Activated naive CD8-positive, alpha-beta T cell treated with anti-CD3 and anti-CD28 coated beads, Interleukin-2, amount 50 U/mL, for 16 hours (primary cell): ENCODE measurements at places on chromosomes 5 and 9.

DNA sequence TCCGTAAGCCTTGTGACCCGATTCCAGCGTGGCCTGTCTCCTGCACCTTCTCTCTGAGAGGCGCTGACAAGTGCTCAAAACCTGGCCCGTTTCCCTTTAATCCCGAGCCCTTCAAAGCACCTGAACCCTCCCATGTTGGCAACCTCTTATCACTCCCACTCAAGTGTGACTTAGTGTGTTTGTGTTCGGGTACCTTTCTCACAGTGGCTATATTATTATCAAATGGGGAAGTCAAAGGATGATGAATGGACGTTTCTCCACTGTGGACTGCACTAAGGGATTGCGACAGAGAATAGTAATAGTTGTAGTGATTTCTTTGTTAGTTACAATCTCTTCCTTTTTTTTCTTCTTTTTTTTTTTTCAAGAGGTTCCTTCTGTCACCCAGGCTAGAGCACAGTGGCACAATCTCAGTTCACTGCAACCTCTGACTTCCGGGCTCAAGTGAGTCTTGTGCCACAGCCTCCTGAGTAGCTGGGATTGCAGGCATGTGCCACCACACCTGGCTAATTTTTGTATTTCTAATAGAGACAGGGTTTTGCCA lies 65.4 kb upstream of the TNFSF8 start:
- no peak for DNase-seq

GRCh38 chr5:169945831-169946261 lies 34.4 kb downstream of the INSYN2B start:
- DNase-seq = no peak

DNA sequence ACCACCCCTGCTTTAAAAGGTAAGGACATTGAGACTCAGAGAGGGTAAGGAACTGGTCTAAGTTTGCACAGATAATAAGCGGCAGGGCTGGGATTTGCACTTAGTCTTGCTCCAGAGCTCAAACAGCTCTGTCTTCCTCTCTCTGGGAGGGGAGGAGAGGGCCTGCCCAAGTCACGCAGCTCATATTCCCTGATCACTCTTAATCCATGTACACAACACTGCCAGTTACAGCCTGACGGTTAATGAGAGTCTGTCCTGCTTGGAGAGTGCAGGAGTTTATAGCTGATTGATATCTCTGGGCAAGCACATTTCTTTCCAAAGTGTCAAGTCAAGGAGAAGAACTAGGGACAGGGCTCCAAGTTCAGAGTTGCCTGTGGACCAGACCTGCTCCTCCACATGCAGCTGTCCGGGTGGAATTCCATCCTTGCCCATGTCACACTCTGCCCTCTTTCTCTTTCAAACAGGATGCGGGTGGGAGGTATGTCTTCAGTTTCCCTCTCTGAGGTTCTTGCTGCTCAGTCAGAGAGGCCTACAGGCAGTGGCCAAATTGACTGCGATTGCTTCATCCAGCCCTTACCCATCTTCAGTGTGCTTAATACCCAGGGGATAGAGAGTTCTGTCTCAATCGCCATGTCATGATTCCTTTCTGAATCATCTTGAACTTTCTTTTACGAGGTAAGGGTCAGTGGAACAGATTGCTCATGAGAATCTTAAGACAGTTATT lies 54.5 kb downstream of the GALNT12 start:
- DNase-seq = no peak

- no peak for DNase-seq
These were observed 339.2 kb downstream of the AGTPBP1 start for GRCh38 chr9:85402551-85402950.

GRCh38 chr5:61647672-61648071 lies 315.6 kb downstream of the ZSWIM6 start:
- no peak for DNase-seq

- DNase-seq = no peak
These were observed 17.1 kb downstream of the IER5L start for GRCh38 chr9:129160712-129161533.

DNA sequence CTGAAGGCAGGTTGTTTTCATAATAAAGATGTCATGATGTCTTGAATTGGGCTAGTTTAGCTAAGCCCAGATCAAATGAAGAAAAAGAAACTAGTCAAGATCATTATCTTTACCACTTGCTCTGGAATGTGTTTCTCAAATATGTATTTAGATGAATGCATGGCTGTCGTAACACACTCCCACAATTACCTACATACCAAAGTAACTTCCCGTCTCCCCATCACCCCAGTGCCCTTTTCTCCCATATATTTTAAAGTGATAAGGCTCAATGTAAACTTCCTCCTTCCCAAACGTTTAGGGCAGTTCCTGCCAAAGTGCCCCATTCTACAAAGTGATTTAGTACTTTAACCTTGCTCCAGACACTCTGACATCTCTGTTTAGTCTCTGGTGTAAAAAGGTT lies 61.4 kb downstream of the SLC1A3 start:
- DNase-seq = no peak

GRCh38 chr9:3888497-3888858 lies 362.7 kb upstream of the RFX3 start:
- no peak for DNase-seq

- no peak for DNase-seq
These were observed 159.3 kb upstream of the PPP1R26 start for GRCh38 chr9:135320331-135320730.

DNA sequence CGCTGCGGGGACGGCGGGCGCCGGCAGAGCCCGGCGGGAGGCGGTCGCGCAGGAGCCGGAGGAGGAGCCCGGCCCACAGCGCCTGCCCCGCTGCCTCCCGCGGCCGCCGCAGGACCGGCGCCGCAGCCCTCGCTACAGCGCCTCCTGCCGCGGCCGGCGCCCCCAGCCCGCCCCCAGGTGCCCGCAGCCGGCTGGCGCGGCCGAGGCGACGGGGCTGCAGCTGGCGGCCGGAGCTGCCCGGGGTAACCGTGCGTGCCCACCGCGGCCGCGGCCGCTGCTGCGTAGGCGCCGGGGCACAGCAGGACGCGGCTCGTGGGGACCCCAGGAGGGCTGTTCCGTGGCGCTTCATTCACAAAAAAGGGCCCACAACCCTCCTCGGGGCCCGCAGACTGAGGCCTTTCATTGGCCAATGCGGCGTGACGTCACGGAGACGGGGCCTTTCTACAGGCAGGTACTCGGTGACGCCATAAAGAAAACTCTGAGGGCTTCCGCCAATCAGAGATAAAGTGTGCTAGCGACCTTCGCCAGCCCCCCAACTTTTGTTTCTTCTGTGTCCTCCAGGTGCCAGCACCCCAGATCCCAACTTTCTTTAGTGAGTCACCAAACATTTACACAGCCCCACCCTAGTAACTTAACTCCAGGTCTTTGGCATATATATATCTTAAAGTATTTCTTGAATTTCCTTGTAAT lies at the start of gene CDC14B:
CDC14B (minus strand) TSS at position 353 of the 690 bp plus-strand sequence. CDS start 465 bp downstream, outside the sequence.
- peak; percentile 45 for DNase-seq

DNA sequence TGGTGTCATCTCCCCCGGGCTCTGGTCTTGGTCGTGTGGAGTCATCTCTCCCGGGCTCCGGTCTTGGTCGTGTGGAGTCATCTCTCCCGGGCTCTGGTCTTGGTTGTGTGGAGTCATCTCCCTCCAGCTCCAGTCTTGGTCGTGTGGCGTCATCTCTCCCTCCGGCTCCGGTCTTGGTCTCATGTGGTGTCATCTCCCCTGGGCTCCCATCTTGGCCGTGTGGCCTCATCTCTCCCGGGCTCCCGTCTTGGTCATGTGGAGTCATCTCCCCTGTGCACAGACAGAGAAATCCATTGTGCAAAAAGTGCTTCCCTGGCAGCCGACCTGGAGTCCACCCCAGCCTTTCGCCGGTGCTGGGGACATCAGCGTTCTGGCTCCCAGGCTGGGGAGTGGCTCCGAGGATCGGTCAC lies 91.1 kb upstream of the CACNA1B start:
- no peak for DNase-seq

- no peak for DNase-seq
These were observed 117.0 kb downstream of the CRB2 start for GRCh38 chr9:123472862-123473614.
